ENCODE measurements at places on chromosomes 1 and 21.

DNA sequence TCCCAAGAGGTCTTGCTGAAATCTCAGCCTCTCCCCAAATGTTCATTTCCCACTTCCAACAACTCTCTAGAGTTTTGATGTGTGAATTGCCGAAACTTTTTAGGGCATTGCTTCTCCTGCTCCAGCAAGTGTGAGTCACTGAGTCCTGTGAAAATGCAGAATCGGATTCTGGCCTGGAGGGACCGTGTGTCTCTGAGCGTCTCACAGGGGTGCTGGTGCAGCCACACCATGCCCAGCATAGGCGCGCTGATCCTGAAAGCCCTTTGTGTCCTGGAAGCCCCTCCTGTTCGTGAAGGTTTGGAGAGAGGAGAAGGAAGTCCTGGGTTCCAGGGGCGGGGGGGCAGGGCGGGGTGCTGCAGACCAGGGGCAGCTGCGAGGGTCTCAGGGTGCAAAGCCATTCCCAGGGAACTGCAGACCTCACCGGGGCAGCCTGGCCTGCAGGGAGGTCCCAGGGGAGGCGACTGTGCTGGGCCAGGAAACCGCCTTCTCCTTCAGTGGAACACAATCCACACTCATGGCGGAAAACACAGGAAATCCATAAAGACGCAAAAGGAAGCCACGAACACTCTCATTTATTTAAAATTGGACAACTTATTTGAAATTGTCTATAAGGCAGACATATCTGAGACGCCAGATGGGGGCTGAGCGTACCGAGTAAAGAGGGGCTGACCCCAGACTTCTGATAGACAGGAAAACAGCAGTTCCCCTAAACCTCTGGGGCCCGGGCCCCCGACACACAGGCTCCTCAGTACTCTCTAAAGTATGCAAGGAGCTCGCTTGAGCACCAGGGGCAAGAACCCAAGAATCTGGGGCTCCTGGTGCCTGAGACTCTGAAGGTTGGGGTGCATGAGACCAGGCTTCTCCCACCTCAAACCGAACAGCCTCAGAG lies 43.5 kb upstream of the ADARB1 start:
- DNase-seq: no peak

DNA sequence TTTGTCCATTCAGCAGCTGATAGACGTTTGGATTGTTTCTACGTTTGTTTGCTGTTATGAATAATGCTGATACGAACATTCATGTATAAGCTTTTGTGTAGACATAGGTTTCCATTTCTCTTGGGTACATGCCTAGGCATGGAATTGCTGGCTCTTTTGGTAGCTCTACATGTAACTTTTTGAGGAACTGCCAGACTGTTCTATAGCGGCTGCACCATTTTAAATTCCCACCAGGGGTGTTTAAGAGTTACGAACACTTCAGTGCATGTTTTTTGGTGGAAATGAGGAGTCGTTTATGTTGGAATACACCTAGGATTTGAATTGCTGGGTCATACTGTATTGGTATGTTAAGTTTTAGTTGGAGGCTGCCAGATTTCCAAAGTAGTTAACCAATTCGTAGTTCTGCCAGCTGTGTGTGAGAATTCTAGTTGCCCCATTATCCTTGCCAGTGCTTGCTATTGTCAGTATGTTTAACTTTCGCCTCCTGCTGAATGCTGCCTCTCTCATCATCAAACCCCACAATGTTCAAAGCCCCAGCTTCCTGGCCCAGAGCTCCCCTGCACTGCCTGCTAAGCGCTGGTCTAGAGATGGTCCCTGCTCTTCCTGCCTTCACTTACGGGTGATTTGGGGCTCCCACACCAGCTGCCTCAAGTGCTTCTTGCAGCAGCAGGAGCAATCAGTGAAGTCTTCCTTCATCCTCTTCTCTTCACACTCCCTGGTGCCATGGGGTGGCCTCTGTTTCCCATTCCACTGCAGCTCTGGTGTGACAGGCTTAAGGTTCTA lies 81.0 kb downstream of the MAN1C1 start:
- peak; percentile 15 for DNase-seq

DNA sequence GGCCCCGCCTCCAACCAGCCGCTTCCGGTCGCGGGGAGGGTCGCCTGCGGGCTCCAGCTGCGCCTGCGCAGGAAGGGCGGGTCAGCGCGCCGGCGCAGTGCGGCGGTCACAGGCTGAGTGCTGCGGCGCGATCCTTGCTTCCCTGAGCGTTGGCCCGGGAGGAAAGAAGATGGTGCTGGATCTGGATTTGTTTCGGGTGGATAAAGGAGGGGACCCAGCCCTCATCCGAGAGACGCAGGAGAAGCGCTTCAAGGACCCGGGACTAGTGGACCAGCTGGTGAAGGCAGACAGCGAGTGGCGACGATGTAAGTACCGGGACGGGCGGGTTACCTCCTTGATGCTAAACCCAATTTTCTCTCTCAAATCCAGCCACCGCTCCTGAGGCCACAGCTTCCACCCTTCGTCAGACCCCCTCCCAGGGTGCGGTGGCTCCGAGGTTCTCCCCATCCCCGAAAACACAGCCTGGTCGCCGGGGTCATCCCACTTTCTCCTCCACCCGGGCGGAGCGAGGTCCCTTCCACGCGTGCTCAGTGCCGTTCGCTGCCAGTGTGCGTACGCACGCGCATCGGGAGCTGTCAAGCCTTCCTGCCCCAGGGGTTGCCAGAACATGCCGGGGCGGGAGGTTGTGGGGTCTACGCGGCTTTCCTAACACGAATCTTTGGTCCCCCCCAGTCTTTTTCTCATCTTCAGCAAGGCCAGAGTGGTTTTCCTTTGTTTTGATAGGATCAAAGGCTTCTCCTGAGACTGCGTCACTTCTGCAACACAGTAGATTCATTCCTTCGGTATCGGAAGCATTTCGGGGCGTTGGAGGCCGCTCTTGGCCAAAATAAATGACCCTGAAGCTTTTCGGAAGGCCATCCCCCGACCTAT lies at the start of gene SARS1:
TSS of gene SARS1 (plus strand) at position 95 of the 870 bp plus-strand sequence. CDS start at position 170, 75 bp downstream.
- DNase-seq: peak; percentile 86

DNA sequence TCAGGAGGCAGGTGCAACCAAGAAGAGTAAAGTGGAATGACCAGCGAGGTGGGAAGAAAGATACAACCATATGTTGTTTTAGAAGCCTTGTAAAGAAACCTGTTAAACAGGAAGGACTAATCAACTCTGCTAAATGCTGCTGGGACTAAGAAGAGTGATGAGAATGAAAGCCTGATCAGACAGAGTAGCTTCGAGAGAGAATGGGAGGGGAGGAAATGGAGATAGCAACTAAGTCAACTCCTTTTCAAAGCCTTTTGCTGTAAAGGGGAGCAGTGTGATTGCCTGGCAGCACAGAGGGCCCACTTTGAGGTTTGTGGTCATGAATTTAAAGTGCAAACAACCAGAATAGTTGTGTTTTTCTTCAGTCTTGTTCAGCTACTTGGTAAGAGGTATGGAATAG lies 31.4 kb downstream of the SLC30A7 start:
- DNase-seq: peak; percentile 77

DNA sequence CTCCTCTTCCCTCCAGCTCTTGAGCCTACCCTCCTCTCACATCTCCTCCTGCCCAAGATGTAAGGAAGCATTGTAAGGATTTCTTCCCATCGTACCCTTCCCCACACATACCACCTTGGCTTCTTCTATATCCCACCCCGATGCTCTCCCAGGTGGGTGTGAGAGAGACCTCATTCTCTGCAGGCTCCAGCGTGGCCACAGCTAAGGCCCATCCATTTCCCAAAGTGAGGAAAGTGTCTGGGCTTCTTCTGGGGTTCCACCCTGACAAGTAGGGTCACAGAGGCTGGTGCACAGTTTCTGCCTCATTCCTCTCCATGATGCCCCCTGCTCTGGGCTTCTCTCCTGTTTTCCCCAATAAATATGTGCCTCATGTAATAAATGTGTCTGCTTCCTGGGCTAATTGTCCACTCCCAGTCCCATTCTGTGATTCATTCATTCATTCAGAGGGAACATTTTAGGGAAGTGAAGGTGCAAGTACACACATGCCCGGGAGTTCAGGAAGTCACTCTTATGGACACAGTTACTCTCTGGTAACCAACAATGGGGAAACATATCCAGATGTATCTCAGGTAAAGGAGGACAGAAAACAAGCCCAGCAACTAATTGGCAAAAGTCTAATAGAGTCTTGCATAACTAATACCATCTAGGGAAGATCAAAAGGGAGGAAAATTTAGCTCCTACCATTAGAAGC lies 1.9 kb downstream of the SPRR4 start:
- no peak for DNase-seq

DNA sequence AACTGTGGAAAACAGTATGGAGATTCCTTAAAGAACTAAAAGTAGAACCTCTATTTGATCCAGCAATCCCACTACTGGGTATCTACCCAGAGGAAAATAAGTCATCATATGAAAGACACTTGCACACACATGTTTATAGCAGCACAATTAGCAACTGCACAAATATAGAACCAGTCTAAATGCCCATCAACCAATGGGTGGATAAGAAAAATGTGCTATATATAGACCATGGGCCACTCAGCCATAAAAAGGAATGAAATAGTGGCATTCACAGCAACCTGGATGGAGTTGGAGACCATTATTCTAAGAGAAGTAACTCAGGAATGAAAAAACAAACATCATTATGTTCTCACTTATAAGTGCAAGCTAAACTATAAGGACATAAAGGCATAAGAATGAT lies 105.0 kb upstream of the PGBD5 start:
- DNase-seq: no peak

DNA sequence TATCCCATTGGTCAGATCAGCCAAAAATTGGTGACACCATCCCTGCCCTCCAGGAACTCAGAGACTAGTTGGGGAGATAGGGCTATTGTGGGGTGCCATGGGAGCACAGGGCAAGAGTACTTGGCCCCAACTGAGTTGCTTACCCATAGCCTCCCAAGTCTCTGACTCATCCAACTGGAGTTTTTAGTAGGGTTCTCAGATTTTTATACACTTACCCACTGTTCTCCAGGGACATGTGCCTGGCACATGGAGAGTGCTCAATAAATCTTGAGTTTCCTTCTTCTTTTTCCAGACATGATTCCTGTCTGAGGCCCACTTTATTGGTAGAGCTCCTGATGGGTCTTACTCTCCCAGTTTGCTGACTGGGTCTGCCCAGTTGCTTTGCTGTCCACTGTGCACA lies 56.7 kb downstream of the OVGP1 start:
- DNase-seq: no peak

GRCh38 chr1:216599851-216600250 lies 123.4 kb downstream of the ESRRG start:
- no peak for DNase-seq

GRCh38 chr21:41610042-41610839 lies 102.3 kb upstream of the TMPRSS2 start:
- DNase-seq: no peak

Measured in central memory CD4-positive, alpha-beta T cell (primary cell).